ENCODE measurements at places on chromosomes 12 and 14. TPM values are rescaled to one million over a fixed set of nuclear protein-coding genes. Genes with fewer than 3 reads are reported as not detected.

The BIN2 gene
- polyA plus RNA-seq: not detected

The CABP1 gene
- polyA plus RNA-seq: not detected

The AMDHD1 gene
- polyA plus RNA-seq: 0.22 TPM

DNA sequence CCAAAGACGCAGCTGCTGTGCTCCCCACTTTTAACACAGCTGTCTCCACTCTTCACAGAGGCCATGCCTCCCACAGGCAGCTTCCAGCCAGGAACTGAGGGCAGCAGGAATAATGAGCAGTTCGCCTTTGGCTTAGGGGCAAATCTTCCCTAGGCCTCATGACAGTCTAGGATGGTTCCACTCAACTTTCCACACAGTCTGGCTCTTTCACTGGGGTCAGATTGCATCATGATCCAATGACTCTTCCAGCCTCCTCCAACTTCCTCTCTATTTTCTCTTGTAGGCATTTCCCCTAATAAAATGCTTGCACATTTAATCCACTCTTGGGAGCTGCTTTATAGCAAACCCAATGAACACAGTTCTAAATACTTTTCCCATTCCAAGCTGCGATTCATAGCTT is 271.6 kb upstream of the ATP2B1 start:
- DNase-seq: peak; percentile 76

DNA sequence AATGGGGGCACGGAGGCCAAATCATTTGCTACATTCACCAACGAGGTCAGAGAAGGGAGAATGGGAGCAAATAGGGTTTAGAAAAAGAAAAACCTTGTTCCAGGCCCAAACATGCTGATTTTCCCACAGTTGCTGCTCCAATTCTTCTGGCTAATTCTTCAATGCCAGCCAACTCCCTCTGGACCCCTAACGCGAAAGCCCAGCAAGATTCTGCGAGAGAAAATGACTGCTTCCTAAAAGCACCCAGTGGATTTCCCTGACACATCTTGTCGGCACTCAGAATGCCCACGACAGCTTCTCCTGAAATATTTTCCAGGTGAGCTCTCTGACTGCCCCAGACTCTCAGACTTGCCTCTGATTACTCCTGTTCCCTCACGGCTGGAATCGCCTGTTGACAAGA is 689.4 kb downstream of the MED13L start:
- no peak for DNase-seq
